Sciatic nerve (tissue), 2 donors: ENCODE measurements at places on chromosomes 16 and 17.

- DNase-seq = no peak
These were observed 17.2 kb downstream of the TLE7 start for GRCh38 chr16:71424626-71425025.

GRCh38 chr16:69538808-69539207, 27.0 kb upstream of the NFAT5 start:
- no peak for DNase-seq

DNA sequence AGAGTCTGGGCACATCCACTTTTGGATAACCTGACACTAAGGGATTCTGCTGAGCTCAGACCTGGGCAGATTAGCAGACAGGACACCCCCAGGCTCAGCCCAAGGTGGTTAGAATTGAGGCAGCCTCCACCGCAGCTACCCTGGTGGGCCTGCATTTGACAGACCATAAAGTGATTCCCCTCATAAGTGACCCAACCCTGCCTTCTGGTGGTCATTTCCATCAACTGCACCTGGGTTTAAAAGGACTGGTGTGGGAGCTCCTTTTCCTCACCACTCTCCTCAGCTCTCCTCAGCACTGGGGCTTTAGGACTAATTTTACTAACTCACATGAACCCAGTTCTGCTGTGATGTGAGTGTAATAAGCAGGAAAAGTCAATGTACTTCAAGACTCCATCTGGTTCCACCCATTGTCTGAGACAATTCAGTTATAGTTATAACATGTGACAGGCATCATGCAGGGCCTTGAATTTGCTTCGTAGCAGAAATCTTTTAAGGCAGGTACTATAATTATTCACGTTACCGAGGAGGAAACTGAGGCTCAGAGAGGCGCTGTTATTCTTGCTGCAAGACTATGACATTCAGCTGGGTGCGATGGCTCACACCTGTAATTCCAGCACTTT, 42.5 kb downstream of the MYH3 start:
- no peak for DNase-seq

- DNase-seq = no peak
These were observed 623 bp downstream of the E4F1 start for GRCh38 chr16:2223942-2224486.

GRCh38 chr16:17481736-17482135, 11.0 kb upstream of the XYLT1 start:
- no peak for DNase-seq

- DNase-seq = no peak
These were observed 18.8 kb downstream of the STX4 start for GRCh38 chr16:31052114-31052513.

GRCh38 chr17:72111336-72111923, 9.4 kb upstream of the SOX9 start:
- DNase-seq = no peak

- DNase-seq = no peak
These were observed 449.8 kb downstream of the SLC39A11 start for GRCh38 chr17:72642720-72643119.

- no peak for DNase-seq
These were observed 3.3 kb upstream of the COG1 start for GRCh38 chr17:73189417-73190099.

GRCh38 chr16:75265911-75266701, 14.7 kb upstream of the BCAR1 start:
- DNase-seq = peak; percentile 83

- no peak for DNase-seq
These were observed 94.7 kb downstream of the SEC14L1 start for GRCh38 chr17:77235370-77235941.

DNA sequence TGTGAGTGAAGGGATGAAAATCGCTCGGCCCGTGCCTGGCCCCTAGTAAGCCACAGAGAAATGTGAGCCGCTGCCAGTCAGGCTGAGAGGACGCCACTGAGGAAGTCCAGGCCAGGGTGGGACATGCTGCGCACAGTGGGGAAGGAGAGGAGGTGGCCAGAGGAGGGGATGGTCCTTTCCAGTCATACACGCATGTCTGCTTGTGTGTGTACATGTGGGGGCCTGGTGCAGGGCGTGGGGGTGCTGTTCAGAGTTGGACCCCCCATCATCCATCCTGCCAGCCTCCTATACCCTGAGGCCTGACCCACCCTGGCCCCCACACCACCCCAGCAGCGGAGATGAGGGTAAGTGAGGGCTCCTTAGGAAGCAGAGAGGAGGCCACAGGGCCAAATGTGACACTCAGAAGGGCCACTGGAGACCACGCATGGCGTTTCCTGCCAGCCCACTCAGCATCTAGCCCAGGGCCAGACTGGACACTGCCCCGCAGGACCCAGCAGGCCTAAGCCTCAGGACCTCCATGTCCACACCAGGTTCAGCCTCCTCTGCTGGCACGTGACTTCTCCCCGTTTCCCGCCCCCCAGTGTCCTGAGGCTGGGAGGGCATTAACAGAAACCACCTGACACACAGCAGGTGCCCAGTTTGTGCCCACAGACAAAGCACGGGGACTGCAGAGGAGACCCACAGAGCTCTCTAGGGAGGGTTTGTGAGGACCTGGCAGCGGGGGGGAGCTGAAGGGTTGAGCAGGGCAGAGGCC, 7.0 kb downstream of the DOC2A start:
- no peak for DNase-seq

DNA sequence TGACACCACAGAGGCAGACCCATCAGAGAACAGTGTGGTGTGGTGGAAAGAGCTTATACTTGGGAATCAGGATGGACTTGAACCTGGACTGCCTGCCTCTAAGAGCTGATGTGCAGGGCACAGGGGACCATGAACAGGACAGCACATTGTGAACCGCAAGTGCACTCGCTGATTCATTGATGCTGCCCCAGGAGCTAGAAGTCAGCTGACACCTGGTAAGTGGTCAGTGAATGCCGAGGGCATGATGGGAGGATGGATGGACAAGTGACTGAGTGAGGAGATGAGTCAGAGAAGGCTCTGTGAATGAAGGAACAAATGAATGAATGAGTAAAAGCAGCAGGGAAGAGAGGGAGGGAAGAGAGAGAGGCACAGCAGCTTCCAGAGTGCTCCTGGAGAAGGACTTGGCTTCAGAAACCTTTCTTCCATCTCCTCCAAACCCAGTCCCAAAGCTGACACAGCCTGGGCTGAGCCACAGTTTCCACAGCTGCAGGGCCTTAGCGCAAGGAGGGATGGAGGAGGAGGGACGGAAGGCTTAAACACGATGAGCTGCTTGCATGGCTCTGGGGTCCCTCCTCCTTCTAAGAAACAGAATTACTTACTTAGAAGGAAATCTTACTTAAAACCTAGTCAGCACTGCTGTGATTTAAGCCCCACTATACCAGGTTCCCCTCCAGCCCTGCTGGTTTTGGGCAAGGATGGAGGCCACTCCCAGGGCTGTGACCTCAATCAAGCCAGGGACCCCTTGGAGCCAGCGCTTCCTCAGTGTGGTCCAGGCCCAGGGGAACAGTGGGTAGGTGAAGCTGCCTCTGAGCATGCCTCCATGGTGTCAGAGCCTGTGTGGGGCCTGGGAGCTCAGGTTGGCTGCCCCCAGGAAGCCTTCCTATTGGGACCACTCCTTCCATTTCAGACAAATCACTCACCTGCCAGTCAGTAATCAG, 184.6 kb downstream of the TMEM132E start:
- DNase-seq = no peak

GRCh38 chr16:83781-84615, 6.0 kb downstream of the MPG start:
- DNase-seq = no peak

- DNase-seq = no peak
These were observed 17.8 kb downstream of the XYLT1 start for GRCh38 chr16:17452922-17453321.

- DNase-seq = no peak
These were observed 31.4 kb downstream of the PIEZO1 start for GRCh38 chr16:88753602-88754001.

DNA sequence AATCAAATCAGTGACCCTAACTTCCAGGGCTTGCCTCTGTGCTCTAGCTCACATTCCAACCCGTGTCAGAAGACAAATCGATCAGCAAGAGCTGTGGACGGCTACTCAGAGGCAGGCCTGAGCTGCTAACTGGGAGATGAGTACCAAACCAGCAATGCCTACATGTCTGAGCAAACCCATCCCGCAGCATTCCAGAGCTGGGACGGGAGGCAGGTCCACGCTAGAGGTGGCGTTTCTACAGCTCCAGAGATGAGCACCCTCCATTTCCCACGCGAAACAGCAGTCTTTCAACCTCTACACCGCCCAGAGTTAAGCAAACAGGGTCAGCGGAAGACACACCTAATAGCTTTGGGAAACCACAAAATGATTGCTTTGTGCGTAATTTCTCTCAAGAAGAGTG, 6.5 kb downstream of the NXN start:
- DNase-seq = no peak

GRCh38 chr16:14150796-14151195, 79.7 kb downstream of the MRTFB start:
- DNase-seq = no peak

- DNase-seq = no peak
These were observed 1.9 kb downstream of the ORMDL3 start for GRCh38 chr17:39925282-39926134.

GRCh38 chr16:3861808-3862451, 18.6 kb downstream of the CREBBP start:
- no peak for DNase-seq

DNA sequence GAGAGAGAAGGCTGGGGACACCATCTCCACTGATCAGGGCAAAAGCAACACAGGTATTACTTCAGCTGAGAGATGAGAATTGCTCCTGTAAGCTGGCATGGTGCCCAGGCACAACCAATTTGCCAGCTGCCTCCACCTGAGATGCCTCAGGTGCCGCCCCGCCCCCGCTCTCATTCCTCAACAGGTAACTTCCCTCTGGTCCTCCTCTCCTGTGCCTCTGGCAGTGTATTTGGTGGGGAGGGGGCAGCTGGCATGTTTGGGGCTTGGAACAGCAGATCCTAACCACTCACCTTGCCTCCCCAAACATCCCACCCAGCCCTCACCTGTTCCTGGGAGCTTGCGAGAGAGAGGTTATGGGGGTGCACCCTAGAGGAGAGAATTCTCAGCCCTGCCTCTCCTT, 2.9 kb upstream of the SRCIN1 start:
- no peak for DNase-seq

GRCh38 chr16:11620243-11621003, 33.7 kb upstream of the LITAF start:
- no peak for DNase-seq

DNA sequence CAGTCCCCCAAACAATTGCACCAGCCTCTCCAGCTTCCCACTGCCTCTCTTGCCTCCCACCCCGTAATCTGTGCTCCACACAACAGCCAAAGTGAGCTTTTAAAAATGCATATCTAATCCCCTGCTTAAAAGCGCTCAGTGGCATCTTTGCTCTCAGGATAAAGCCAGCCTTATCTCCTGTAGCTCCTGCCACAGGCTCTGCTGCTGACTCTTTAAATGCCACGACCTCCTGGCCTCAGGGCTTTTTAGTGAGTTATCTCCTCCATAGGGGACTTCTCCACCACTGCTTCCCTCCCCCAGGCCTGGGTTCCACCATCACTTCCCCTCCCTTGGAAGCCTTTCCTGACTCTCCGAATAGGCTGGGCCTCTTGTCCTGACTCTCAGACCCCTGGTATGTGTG, 98.6 kb downstream of the GNAO1 start:
- no peak for DNase-seq

DNA sequence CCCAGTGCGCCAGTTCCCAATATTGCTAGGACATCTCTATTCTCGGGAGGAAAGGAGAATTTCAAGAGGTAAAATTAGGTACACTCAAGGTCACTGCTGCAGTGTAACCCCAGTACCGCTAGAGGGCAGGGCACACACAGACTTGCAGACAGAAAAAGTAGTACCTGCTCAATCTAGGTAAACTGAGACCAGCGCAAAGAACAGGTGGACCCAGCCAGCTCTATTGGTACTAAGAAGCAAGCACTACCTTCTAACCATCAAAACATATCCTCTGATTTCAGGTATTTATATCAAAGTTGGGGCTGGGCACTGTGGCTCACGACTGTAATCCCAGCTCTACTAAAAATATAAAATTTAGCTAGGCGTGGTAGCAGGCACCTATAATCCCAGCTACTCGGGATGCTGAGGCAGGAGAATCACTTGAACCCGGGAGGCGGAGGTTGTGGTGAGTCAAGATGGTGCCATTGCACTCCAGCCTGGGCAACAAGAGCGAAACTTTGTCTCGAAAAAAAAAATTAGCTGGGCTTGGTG, 3.6 kb upstream of the WDR81 start:
- peak; percentile 80 for DNase-seq

- DNase-seq = no peak
These were observed 3.6 kb downstream of the PRCD start for GRCh38 chr17:76543482-76543825.
